Right hindlimb (tissue), 1 donor: ENCODE measurements at places on chromosomes 13 and 19.
A peak's percentile ranks its signal among the peaks of the same experiment; 100 is the strongest.

DNA sequence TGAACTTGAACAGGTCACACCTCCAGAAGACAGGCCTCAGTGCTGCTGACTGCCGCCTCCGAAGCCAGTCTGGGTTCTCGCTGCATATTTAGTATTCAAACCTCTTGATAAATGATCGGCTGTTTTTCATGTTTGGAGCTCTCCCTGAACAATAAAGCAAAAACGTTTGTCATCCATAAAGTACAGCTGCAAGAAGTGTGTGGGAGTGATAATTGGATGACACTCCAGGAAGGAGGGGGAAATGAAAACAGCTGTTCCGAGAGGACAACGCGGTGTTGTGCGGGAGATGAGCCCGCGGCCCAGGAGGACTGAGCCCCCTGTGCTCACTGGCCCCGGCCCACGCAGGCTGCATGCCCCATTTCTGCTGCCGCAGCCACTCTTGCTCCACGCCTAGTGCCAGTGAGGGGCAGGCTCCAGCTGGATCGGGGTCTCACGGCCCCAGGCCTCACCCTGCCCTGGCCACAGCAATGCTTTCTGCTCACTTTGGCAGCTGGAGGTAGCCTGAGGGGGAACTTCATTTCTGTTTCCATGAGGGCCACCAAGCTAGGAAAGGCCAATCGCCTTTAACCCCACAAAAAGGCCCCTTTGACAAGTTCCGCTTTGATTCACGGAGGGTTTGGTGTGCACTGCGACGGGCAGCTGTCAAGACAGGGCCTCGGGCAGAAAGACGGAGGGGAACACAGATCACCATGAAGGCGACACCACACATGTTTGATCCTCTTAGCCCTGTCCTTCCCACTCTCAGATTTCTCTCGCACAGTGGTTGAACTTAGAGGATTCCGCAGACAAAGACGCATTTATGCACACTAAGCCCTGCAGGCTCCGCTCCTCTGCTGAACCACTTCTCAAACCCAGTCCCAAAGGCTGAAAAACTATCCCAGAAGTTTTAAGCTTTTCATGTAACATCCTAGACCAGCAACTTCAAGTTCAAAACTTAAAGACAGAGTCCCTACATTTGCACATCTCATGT, 537.6 kb downstream of the EFNB2 start:
- peak; percentile 57 for DNase-seq

DNA sequence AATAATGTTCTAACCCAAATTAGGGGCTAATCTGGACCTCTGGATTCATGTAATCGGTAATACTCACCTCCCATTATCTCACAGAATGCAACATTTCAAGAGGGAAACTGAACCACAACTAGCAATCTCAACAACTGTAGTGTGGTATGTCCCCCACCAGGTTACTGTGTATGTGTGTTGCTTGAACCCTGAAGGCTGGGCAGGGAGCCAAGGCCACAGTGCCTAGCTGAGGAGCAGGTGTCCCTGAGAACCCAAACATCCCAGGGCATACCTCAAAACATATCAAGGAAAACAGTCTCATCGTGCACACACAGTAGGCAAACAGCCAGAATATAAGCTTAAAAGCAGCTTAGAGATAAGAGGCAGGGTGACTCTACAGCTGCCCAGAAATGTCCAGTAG, 20.5 kb upstream of the NEK3 start:
- DNase-seq, result no peak

GRCh38 chr13:64912141-64912540, 2318.0 kb downstream of the PCDH9 start:
- DNase-seq, result no peak

- no peak for DNase-seq
Observed at GRCh38 chr19:29121684-29122083, 91.3 kb downstream of the UQCRFS1 start.
